ENCODE measurements at places on chromosomes 3 and 15.

GRCh38 chr3:111548092-111548491 is 6.1 kb downstream of the CD96 start:
- H3K27ac ChIP-seq, result no peak overlapping the region
- no peaks in the 10 kb centered on the region for H3K27me3 ChIP-seq
- no peaks in the 10 kb centered on the region for H3K36me3 ChIP-seq
- H3K4me3 ChIP-seq, result no peak overlapping the region
- no peak for DNase-seq

GRCh38 chr15:71662306-71662705 is 148.0 kb upstream of the NR2E3 start:
- no peaks in the 10 kb centered on the region for H3K36me3 ChIP-seq
- no peak overlapping the region for H3K4me3 ChIP-seq
- H3K27me3 ChIP-seq, result no peaks in the 10 kb centered on the region
- H3K4me1 ChIP-seq, result no peaks in the 10 kb centered on the region
- H3K27ac ChIP-seq, result no peak overlapping the region

GRCh38 chr15:100030586-100031229 is 297.5 kb upstream of the LYSMD4 start:
- no peaks in the 10 kb centered on the region for H3K27me3 ChIP-seq
- no peak overlapping the region for H3K27ac ChIP-seq
- no peaks in the 10 kb centered on the region for H3K36me3 ChIP-seq
- no peak for DNase-seq
- no peaks in the 10 kb centered on the region for H3K4me1 ChIP-seq
- H3K4me3 ChIP-seq, result no peak overlapping the region

DNA sequence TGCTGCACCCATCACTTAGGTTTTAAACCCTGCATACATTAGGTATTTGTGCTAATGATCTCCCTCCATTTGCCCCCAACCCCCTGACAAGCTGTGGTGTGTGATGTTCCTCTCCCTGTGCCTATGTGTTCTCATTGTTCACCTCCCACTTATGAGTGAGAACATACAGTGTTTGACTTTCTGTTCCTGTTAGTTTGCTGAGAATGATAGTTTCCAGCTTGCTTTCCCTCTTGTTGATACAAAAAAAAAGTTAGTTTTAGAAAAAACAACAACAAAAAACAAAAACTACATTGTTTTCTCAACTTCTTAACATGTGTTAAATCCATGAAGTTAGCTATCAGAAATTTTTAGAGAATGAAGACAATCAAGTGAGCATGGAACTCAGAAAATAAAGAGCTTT is 953.0 kb downstream of the VGLL3 start:
- H3K27ac ChIP-seq, result no peak overlapping the region
- DNase-seq, result no peak
- H3K27me3 ChIP-seq, result no peaks in the 10 kb centered on the region
- no peaks in the 10 kb centered on the region for H3K36me3 ChIP-seq
- H3K4me1 ChIP-seq, result no peaks in the 10 kb centered on the region

GRCh38 chr3:169754711-169755110 is 10.1 kb downstream of the TERC start:
- no peaks in the 10 kb centered on the region for H3K36me3 ChIP-seq
- no peak overlapping the region for H3K4me3 ChIP-seq
- DNase-seq, result no peak
- no peaks in the 10 kb centered on the region for H3K4me1 ChIP-seq
- no peak overlapping the region for H3K27ac ChIP-seq

GRCh38 chr3:28287046-28287445 is 45.6 kb downstream of the CMC1 start:
- no peaks in the 10 kb centered on the region for H3K4me1 ChIP-seq
- no peak overlapping the region for H3K4me3 ChIP-seq
- no peak overlapping the region for H3K27ac ChIP-seq
- H3K36me3 ChIP-seq, result no peaks in the 10 kb centered on the region

GRCh38 chr3:152505926-152506325 is 237.2 kb downstream of the MBNL1 start:
- no peak overlapping the region for H3K27ac ChIP-seq
- no peak overlapping the region for H3K4me3 ChIP-seq
- DNase-seq, result no peak
- H3K36me3 ChIP-seq, result no peaks in the 10 kb centered on the region

DNA sequence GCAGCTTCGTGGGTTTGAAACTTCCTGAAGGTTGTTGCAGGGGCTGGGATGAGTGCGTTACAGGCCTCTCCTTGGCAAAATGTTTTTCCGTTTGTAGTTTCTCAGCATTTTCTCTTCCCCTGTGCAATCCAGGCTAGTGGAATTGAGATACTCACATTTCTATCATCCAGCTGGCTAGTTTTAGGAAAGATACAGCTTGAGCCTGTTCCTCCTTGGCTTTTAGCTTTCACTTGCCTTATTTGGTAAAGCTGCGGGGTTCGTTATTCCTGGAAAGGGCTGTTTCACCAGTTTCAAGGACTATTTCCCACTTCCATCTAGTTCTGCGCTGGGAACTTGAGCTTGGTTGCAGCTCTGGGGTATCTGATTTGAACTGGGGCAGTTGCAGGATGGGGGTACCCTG is 90.3 kb downstream of the ITPR1 start:
- H3K4me3 ChIP-seq, result no peak overlapping the region
- no peaks in the 10 kb centered on the region for H3K27me3 ChIP-seq
- H3K36me3 ChIP-seq, result no peaks in the 10 kb centered on the region
- peak; percentile 38 for DNase-seq
- peak overlapping the region; percentile 67 for H3K27ac ChIP-seq
- peaks cover 11% of the 10 kb centered on the region for H3K4me1 ChIP-seq

DNA sequence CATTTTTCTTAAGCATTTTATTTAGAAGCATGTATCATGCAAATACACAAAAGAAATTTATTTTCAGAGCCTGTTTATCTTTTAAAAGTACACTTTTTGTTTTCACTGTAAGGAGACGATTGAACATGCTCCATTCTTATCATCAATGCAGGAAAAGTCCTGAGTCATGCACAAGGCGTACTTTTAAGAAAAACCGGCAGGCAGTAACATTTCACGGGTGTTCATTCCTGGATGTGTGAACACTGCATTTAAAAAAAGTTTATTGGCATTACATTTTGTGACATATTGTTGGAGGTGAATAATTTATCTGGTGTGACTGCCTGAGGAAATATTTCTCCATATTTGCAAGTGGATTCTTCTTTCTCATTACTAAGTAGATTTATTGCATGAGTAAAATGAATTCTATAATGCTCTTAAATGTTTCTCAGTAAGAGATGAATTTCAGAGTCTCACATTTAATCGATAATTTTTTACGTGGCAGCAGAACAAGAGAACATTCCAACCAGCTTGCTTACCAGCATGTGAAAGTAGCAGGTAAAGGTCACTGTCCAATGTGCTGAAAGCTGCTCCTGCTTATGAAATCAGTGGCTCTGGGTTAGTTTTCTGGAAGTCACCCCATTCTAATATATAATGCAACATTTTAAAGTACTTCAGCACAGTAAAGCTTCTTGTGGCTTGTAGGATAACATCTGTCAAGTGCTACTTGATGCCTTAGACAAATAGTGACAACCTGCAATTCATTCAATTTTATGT is 87.0 kb downstream of the SV2B start:
- H3K4me1 ChIP-seq, result no peaks in the 10 kb centered on the region
- H3K27me3 ChIP-seq, result no peaks in the 10 kb centered on the region
- no peaks in the 10 kb centered on the region for H3K36me3 ChIP-seq
- H3K27ac ChIP-seq, result no peak overlapping the region
- no peak for DNase-seq

DNA sequence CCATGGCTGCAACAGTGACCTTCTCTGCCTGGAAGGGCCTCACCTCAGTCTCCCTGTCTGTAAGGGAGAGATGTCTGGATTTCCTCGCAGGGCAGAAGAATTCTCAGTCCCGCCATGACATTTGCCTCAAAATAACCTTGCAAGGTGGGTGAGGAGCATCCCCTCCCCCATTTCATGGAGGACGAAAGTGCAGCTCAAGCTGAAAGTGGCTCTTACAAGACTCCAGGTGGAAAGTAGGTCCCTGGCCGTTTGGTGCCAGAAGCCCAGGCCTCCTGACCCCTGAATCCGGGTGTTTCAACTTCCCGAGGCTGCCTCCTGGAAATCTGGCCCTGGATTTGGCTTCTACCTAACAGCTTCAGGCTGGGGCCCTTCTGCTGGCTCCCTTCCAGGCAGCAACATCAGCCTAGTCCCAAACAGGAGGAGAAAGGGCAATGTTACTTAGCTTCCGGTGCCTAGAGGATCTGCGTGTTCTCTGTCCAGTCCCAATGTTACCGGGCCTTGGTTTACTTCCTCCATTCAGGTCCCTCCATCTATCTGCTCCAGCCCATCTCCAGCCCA is 769 bp upstream of the CSPG4 start:
- DNase-seq, result peak; percentile 51
- no peaks in the 10 kb centered on the region for H3K27me3 ChIP-seq
- peak overlapping the region; percentile 98 for H3K27ac ChIP-seq
- peaks cover 28% of the 10 kb centered on the region for H3K4me1 ChIP-seq
- peak overlapping the region; percentile 53 for H3K4me3 ChIP-seq

GRCh38 chr15:85960381-85960780 is 119.3 kb upstream of the AGBL1 start:
- H3K27ac ChIP-seq, result no peak overlapping the region
- DNase-seq, result no peak
- no peak overlapping the region for H3K4me3 ChIP-seq
- no peaks in the 10 kb centered on the region for H3K27me3 ChIP-seq
- no peaks in the 10 kb centered on the region for H3K4me1 ChIP-seq

Data from tibial nerve (tissue), 4 donors.